C1 segment of cervical spinal cord (tissue), 14 donors: ENCODE measurements at places on chromosomes 6 and 20.

- DNase-seq: no peak
These were observed 21.7 kb downstream of the SERPINB1 start for GRCh38 chr6:2819978-2820377.

DNA sequence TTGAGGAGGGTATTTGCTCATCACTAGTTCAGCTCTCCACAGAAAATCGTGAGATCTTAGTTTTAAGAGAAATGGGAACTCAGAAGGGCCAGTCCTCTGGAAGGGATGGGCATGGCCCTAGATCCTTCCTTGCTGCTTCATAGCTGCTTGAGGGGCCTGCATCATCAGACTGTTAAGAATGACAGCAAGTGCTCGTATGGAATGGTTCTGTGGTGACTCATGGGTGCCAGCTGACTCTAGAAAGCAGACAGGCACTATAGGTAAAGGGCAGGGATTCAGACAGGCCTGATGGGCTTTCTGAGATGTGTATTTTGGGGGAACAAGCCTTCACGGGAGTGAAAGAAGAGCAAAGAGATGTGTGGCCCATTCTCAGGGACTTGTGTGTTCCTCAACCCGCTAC lies 90.8 kb downstream of the MYLK4 start:
- DNase-seq: no peak

DNA sequence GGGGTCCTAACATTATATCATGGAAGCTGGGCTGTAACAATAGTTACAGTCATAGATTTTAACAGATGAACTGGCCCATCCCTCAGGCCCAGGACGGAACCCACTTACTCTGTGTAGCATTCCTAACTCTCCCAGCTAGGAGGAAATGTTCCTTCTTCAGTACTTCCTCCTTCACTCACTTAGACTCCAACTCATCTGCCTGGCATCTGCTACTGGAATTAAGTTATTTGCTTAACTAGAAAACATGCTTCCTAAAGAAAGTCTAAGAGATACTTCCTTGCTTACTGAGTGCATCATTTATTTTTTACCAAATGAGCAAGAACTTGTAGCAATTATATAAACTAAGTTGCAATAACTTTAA lies 20.5 kb downstream of the GCLC start:
- no peak for DNase-seq

GRCh38 chr6:1365686-1366085 lies 23.7 kb upstream of the FOXF2 start:
- no peak for DNase-seq

DNA sequence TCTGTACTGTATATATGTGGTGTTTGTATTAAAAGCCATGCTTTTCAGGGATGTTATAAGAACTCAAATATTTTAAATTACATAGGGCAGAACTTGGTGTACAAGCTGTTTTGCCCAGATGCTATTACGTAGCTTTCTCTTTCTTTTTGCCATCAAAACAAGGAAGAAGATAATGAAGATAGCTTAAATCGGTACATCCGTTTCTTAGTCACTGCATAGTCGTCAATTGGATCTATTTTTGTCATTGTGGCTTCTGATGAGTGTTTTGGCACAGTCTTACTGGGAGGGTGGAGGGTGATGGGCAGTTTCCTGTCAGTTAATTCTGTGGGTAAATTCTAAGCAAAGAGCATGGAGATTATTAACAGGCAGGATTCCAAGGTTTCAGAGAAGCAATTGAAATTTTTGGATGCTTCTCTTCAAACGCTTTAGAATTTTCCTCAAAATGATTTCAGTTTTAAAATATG lies 649.1 kb upstream of the GJE1 start:
- DNase-seq: no peak

- DNase-seq: no peak
These were observed 20.3 kb downstream of the MBOAT1 start for GRCh38 chr6:20191992-20192391.

DNA sequence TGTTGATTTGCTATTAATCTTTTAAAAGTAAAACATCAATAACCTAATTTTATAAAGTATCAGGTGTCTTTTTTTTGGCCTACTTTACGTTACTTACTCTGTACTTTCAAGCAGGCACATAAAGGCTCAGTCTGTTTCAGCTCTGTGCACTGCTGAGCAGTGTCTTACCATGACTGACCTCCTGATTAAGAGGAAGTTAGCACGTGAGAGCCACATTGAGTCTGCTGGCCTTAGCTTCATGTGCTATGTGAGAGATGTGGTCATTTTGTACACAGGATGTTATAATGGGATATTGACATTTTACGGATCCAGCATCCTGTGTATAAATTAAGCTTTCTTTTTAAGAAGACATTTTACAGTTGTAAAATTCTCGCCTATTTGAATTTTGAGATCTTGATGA lies 31.9 kb downstream of the ARID1B start:
- DNase-seq: no peak

GRCh38 chr6:1952740-1953360 lies 292.6 kb downstream of the GMDS start:
- no peak for DNase-seq

DNA sequence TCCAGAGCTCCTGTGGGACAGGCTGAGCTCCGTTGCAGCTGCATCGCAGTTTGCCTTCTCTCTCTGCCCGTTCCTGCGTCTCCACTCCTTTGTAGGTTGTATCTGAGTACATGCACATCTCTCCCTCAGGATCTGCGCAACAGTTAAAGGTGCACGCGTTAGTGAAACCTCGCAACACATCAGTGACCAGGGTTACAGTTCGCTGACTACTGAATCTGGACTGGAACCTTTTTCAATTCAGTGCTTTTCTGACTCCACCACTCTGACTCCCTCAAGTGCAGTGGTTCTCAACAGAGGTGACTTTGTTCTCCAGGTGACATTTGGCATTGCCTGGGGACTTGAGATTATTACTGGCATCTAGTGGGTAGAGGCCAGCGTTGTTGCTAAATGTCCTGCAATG lies 44.0 kb downstream of the UST start:
- no peak for DNase-seq

DNA sequence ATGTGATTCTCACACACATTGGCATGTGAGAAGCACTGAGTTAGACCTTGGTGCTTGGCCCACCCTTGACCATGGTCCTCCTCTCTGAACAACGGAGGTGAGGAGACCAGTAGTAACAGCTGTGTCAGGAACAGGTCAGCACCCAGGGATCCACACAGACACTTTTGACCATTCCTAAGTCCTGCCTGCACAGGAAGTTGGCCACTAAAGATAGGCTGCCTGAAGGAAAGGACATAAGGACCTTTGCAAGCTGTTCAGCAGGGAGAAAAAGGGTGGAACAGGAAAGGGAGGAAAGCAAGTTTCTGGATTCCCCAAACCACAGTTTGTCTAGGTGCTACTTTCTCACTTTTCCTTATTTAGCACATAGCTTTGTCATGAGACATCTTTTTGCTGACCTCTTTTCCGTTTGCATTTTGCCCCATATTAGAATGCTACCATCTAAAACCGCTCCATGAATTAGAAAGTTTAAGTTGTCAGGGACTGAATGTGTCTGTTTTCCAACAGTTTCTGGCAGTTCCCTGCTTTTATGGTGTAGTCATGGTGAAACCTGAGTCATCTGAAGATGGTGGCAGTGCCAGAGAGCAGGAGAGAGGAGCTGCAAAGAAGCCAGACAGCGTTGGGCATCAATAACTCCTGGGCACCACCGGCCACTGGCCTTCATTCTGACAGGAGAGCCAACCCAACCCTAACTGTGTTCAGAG lies 1.1 kb upstream of the CD109 start:
- DNase-seq: peak; percentile 38

- no peak for DNase-seq
These were observed 164.0 kb downstream of the GRM4 start for GRCh38 chr6:33981861-33982260.

DNA sequence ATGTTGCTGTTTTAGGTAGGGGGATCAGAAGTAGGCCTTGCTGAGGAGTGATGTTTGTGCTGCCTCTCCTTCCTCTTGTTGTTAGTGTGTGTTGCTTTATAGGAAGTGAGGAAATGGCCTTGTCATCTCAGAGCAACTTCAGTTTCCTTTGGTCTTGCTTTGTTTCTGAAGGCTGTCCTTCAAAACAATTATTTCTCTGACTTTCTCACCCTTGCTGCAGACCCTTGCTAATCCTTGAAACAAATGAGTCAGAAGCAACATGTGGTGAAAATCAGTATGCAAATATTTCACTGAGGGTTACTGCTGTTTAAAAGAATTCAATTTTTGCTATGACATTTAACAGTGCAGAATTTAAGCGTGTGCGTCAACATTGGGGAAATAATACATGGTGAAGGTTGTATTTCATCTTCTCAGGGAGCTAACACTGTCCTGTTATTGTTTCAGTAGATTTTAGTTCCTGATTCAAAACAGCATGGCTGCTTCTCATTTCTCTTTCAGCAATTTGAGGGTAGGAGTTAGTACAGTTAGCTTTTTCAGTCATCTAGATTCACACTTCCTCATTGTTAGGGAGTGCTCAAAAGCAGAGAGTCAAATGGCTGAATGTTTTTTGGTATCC lies 13.8 kb downstream of the RNF144B start:
- DNase-seq: no peak

GRCh38 chr6:1801401-1801800 lies 191.7 kb downstream of the FOXC1 start:
- no peak for DNase-seq

DNA sequence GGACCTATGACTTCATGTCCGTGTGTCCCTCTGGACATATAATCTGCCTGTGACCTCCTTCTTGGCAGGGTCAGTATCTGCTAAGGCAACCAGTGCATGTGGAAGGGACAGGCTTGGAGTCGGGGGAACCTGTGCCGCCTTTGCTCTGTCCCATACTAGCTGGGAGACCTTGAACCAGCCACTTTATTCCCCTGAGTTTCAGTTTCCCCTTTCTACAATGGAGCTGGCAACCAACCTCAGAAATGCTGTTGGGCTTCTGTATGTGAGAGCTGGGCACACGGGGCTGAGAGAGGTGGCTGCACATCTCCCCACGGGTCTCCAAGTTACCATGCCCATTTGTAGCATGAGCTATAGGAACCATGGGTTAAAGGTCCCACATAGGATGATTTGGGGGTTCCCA lies 53.8 kb downstream of the CD40 start:
- DNase-seq: no peak

GRCh38 chr6:136468711-136469110 lies 81.5 kb downstream of the MAP7 start:
- DNase-seq: peak; percentile 84

- no peak for DNase-seq
These were observed 121.9 kb upstream of the ZFP64 start for GRCh38 chr20:52313341-52313963.

DNA sequence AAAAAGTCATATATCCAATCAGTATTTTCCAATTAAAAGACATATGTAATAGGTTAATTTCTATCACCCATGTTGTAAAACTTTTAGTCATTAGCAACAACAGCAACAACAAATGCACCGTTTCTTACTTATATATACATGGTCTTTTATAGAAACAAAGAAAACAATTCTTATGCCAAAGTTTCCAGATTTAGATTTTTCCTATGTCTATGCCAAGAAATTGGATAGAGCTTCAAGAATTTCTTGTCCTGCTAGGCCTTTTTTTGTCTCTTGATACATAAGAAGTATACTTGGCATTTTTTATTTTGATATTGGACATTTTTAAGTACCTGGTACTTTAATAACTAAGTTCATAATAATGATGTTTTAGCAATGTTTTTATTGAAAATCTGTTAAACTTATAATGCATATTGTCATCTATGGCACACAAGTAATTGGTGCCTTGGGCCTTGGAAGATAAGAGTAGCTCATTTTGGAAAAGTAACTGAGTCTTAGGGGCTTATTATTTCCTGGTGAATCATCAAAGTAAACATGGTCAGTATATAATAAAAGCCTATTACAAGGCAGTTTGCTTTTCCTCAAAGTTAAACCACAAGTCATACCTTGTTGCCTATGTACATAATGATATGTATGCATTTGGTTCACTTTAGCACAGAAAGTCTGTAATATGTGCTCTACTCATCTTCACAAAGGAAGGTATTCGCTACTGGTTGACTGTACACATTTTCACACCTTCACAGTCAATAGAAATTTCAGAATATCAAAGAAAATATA lies 10.1 kb upstream of the FRK start:
- no peak for DNase-seq

- no peak for DNase-seq
These were observed 316.1 kb upstream of the CDH4 start for GRCh38 chr20:60935971-60936370.

DNA sequence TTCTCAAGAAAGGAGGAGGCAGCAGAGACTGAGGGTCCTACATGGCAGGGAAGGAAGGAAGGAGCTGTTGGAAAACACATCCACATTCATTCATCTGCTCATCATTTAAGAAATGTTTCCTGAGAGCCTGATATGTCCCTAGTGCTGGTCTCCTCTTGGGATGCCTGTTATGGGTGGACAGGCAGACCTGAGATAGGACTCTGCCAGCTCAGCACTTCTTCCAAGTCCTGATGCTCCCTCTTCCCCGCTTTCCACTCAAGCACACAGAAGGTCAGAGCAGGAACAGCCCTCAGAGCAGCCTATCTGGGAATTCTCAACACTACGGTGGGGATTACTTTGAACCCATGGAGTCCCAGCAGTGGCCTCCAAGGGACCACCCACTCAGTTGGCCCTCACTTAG lies 8.0 kb upstream of the SIRPD start:
- no peak for DNase-seq

DNA sequence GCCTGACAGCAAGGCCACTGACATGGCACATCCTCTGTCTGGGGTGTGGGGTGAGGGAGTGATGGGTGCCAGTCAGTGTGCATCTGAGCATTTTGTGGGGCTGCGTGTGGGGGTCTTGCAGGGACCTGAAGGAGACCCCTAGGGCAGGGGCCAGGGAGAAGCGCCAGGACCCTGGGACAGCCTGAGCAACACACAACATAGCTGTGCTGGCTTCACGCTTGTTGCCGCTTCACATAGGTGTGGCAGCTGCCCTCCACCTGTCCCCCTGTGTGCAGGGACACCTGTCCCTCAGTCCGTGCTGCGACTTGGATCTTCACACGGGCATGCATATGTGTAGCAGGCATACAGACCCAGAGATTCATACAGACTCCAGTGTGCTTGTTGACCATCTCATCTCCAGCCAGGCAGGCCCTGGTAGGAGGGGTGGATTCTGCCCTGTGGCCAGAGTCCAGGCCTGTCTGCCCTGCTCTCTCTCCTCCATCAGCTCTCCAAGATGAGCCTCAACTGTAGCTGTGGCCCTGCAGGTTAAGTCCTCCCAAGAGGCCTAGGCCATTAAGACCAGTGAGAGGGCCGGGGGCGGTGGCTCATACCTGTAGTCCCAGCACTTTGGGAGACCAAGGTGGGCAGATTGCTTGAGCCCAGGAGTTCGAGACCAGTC lies 3.2 kb upstream of the NPBWR2 start:
- no peak for DNase-seq

DNA sequence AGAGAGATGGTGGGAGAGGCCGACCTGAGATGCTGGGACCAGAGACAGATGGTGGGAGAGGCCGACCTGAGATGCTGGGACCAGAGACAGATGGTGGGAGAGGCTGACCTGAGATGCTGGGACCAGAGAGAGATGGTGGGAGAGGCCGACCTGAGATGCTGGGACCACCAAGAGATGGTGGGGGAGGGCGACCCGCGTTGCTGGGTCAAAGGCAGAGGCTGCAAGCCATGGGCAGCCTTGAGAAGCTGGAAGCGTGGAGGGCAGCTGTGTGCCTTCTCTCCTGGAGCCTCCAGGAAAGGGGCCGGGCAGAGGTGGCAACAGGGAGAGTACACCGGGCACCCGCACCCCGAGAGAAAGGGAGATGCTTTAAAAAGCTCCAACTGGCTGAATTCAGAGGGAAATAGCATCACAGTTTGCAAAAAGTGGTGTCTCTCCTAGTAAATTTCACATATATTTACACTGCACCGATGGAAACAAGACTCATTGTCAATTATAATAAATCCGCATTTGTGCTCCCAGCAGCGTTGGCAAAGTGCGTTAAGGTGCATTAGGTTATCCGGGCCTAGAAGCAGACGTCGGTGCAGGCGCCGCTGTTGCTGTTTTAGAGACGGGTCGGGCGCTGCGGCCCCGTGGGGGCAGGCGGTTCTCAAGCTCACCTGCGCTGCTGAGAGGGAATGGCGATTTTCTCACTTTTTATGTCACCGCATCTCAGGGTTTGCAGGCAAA lies 132.4 kb downstream of the DLL1 start:
- DNase-seq: no peak
